Breast epithelium (tissue), 4 donors: ENCODE measurements at places on chromosomes 7 and 10.
A peak's percentile ranks its signal among the peaks of the same experiment; 100 is the strongest.

DNA sequence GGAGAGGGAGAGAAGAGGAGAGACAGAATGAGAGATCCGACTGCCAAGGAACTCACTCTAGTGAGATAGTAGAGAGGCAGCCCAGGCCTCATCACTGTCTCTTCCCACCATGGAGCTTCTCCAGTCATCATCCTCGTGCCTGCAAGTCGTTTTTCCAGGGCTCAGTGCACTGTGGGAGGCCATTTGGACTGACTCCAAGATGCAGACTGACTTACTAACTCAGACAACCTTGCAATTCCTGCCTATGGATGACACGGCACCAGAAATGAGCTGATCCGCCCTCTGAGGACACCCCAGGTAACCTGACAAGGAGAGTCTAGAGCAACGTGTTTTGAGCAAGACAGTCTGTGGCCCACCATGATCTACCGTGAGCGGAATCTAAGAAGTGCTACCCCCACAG lies 154.9 kb downstream of the GLI3 start:
- DNase-seq: no peak
- H3K27me3 ChIP-seq: no peaks in the 10 kb centered on the region
- no peak overlapping the region for H3K4me3 ChIP-seq
- H3K4me1 ChIP-seq: no peaks in the 10 kb centered on the region
- no peaks in the 10 kb centered on the region for H3K36me3 ChIP-seq

DNA sequence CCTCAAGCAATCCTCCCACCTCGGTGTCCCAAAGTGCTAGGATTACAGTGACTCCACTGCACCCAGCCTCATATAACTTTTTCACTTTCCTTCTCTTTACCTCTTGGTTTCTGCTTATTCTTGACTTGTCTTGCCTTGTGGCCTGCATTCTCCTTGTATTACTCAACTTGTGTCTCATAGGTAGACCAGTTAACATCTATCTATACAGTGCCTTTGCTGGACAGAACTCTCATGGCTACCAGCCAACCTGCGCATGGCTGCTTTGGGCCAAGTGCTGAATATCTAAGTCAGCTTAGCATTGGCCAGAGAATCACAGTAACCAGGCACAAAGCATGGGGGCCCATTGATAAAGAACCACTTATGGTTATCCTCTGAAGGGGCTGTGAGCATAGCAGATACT lies 42.6 kb upstream of the ZNRF2 start:
- no peak overlapping the region for H3K4me3 ChIP-seq
- H3K27ac ChIP-seq: no peak overlapping the region
- H3K36me3 ChIP-seq: no peaks in the 10 kb centered on the region
- H3K27me3 ChIP-seq: no peaks in the 10 kb centered on the region

- no peak overlapping the region for H3K27ac ChIP-seq
- H3K27me3 ChIP-seq: no peaks in the 10 kb centered on the region
- no peaks in the 10 kb centered on the region for H3K4me1 ChIP-seq
- no peak for DNase-seq
- H3K4me3 ChIP-seq: no peak overlapping the region
Observed at GRCh38 chr10:65196111-65196510, 1674.9 kb downstream of the REEP3 start.

DNA sequence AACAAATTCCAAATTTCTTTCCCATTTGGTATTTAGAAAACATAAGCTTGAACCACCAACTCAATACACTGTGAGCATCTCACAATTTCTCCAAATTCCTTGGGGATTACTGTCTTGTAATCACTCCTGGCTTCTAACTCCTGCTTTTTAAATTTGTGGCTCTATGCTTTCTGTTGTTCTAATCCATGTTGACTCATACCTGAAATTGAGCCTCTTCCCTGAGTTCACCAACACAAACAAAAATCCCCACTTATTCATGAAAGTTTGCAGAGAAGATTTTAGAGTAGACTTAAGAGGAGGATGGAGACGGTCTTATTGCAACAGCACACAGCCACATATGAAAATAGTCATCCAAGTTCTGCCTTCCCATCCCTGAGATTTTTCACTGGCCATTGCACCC lies 252.5 kb downstream of the PTEN start:
- H3K4me1 ChIP-seq: no peaks in the 10 kb centered on the region
- no peaks in the 10 kb centered on the region for H3K36me3 ChIP-seq
- no peak overlapping the region for H3K27ac ChIP-seq
- no peak for DNase-seq
- no peaks in the 10 kb centered on the region for H3K27me3 ChIP-seq

- H3K4me1 ChIP-seq: no peaks in the 10 kb centered on the region
- no peaks in the 10 kb centered on the region for H3K36me3 ChIP-seq
- peak overlapping the region; percentile 92 for H3K27ac ChIP-seq
- H3K27me3 ChIP-seq: no peaks in the 10 kb centered on the region
- H3K4me3 ChIP-seq: peak overlapping the region; percentile 91
Observed at GRCh38 chr7:30135301-30136116, 723 bp downstream of the MTURN start.

- H3K36me3 ChIP-seq: no peaks in the 10 kb centered on the region
- DNase-seq: no peak
- H3K27me3 ChIP-seq: peaks cover 89% of the 10 kb centered on the region
Observed at GRCh38 chr7:1214516-1214915, 18.2 kb upstream of the UNCX start.

- H3K27me3 ChIP-seq: peaks cover 24% of the 10 kb centered on the region
- no peak overlapping the region for H3K4me3 ChIP-seq
- H3K36me3 ChIP-seq: no peaks in the 10 kb centered on the region
- no peaks in the 10 kb centered on the region for H3K4me1 ChIP-seq
Observed at GRCh38 chr7:44322631-44323363, 2.6 kb downstream of the CAMK2B start.

GRCh38 chr10:120945801-120946302 lies 94.7 kb downstream of the WDR11 start:
- peak overlapping the region; percentile 12 for H3K27ac ChIP-seq
- DNase-seq: peak; percentile 83
- no peaks in the 10 kb centered on the region for H3K4me1 ChIP-seq
- H3K36me3 ChIP-seq: no peaks in the 10 kb centered on the region

- H3K4me3 ChIP-seq: peak overlapping the region; percentile 28
- no peaks in the 10 kb centered on the region for H3K36me3 ChIP-seq
- peaks cover 16% of the 10 kb centered on the region for H3K27me3 ChIP-seq
- peaks cover 10% of the 10 kb centered on the region for H3K4me1 ChIP-seq
Observed at GRCh38 chr10:117217196-117217761, 20.0 kb downstream of the KCNK18 start.

DNA sequence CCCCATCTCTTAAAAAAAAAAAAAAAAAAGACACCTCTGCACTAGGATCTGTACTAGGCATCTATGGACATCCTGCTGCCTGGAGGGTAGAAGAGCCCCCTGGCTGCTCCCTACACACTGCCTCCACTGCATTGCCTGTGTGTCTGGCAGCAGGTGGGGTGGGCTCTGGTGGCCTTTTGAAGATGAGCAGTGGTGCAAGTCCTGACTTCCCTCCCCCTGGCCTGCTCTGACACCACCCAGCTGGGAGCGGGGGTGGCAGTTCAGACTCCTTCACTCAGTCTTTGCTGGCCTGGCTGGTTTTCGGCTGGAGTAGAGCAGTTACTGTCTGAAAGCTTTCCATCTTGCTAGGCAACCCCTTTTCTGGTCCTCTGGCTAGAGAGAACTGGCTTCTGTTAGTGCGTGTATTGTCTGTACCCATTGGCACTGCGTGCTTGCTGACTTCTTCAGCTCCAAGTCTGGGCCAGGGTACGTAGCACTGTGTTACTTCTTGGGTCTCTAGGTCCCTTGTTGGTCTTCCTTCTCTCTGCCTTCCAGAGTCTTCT lies 17.6 kb downstream of the C10orf62 start:
- no peaks in the 10 kb centered on the region for H3K27me3 ChIP-seq
- H3K27ac ChIP-seq: no peak overlapping the region
- DNase-seq: no peak
- no peaks in the 10 kb centered on the region for H3K4me1 ChIP-seq

- no peak overlapping the region for H3K27ac ChIP-seq
- no peaks in the 10 kb centered on the region for H3K27me3 ChIP-seq
- no peaks in the 10 kb centered on the region for H3K4me1 ChIP-seq
- no peak overlapping the region for H3K4me3 ChIP-seq
- H3K36me3 ChIP-seq: no peaks in the 10 kb centered on the region
- DNase-seq: no peak
Observed at GRCh38 chr10:33120700-33121099, 162.7 kb upstream of the ITGB1 start.

- H3K27me3 ChIP-seq: no peaks in the 10 kb centered on the region
- DNase-seq: no peak
- H3K36me3 ChIP-seq: no peaks in the 10 kb centered on the region
- no peak overlapping the region for H3K4me3 ChIP-seq
- peak overlapping the region; percentile 100 for H3K27ac ChIP-seq
Observed at GRCh38 chr7:4748231-4748681, 27.2 kb upstream of the AP5Z1 start.

- peaks cover 95% of the 10 kb centered on the region for H3K27me3 ChIP-seq
- peaks cover 5% of the 10 kb centered on the region for H3K4me1 ChIP-seq
- H3K36me3 ChIP-seq: no peaks in the 10 kb centered on the region
- no peak overlapping the region for H3K27ac ChIP-seq
- peak overlapping the region; percentile 54 for H3K4me3 ChIP-seq
- no peak for DNase-seq
Observed at GRCh38 chr10:100656454-100656853, 88.9 kb upstream of the PAX2 start.

DNA sequence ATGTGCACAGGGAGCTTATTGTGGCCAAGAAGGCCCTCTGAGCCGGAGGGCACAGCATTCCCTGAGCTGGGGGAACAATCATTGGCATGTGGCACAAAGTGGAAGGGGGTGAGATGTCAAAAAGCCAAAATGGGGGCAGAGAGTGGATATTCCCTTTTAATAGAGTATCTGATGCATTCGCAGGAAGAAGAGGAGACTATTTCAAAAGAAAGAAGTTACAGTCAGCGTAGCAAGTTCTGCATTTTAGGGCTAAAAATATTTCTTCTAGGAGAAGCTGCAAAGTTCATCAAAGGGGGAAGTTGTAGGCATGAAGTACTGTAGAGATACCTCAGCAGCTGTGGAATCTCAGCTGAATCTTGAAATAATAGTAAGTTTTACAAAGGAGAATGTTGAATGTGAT lies 136.0 kb upstream of the WDR11 start:
- no peaks in the 10 kb centered on the region for H3K27me3 ChIP-seq
- H3K36me3 ChIP-seq: no peaks in the 10 kb centered on the region
- no peak for DNase-seq
- H3K4me1 ChIP-seq: no peaks in the 10 kb centered on the region
- H3K4me3 ChIP-seq: no peak overlapping the region

DNA sequence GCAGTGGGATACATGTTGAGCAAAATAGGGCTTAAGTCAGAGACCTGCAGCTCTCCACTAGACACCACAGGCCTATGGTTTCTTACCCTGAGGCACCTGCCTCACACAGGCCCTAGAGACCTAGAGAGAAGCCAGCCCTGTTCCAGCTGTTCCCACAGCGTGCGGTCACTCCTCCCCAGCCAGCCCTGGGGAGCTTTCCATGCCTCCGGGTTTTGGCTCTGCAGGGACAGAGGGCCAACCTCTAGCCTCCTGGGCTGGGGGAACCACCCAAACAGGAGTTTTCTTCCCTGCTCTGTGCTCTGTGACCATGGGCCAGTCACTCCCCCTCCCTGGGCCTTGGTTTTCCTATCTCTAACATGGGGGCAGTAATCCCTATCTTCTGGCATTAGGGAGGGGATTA lies 33.0 kb downstream of the SH2B2 start:
- no peaks in the 10 kb centered on the region for H3K4me1 ChIP-seq
- DNase-seq: no peak
- H3K4me3 ChIP-seq: no peak overlapping the region
- no peaks in the 10 kb centered on the region for H3K27me3 ChIP-seq
- no peaks in the 10 kb centered on the region for H3K36me3 ChIP-seq

DNA sequence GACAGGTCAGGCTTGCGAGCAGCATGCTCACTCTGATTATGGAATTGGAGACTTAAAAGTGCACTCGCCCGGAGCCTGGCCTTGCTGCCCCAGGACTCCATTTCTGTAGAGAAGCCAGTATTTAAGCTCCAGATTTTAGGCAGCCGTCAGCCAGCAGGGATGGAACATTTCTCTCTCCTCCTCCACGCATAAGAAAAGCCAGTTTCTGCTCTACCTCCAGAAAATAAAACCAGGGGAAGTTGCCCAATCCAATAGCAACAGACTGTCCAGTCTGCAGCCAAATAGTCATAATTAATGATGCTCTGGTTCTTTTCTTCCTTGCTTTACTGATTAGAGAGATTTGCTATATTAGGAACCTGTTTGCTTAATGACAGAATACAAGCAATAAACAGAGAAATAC lies 203.2 kb downstream of the GFRA1 start:
- H3K27ac ChIP-seq: no peak overlapping the region
- no peak overlapping the region for H3K4me3 ChIP-seq
- no peak for DNase-seq
- no peaks in the 10 kb centered on the region for H3K36me3 ChIP-seq
- H3K27me3 ChIP-seq: no peaks in the 10 kb centered on the region

DNA sequence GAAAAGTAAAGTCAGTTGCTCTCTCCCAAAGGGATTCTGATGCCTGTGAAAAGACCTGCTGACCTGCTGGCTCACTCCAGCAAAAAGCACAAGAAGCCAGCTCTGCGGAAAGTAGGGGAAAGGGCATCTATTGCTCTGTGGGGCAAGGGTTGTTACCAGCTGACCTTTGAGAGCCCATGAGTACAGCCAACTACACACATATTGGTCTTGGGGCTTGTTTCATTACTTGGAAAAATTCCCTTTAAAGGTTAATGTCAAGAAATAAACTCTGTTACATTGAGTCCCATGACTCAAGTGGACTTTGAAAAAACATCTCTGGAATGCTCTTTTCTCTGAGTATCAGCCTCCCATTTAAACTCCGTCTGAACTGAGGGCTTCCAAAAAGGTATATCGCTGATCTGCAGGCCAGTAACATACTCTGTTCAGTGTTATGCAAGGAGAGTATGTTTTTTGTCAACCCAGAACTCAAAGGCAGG lies 53.2 kb downstream of the PANK1 start:
- no peak for DNase-seq
- no peak overlapping the region for H3K4me3 ChIP-seq
- H3K27ac ChIP-seq: no peak overlapping the region

GRCh38 chr10:112366992-112367391 lies 6.9 kb upstream of the ACSL5 start:
- H3K27ac ChIP-seq: no peak overlapping the region
- H3K27me3 ChIP-seq: no peaks in the 10 kb centered on the region
- no peak overlapping the region for H3K4me3 ChIP-seq
- no peak for DNase-seq

GRCh38 chr10:119667562-119668328 lies 16.6 kb downstream of the BAG3 start:
- no peak overlapping the region for H3K4me3 ChIP-seq
- peak; percentile 82 for DNase-seq
- H3K27me3 ChIP-seq: no peaks in the 10 kb centered on the region
- H3K36me3 ChIP-seq: no peaks in the 10 kb centered on the region
- peak overlapping the region; percentile 67 for H3K27ac ChIP-seq
- peaks cover 4% of the 10 kb centered on the region for H3K4me1 ChIP-seq

GRCh38 chr7:55533050-55533728 lies 39.1 kb downstream of the VOPP1 start:
- H3K36me3 ChIP-seq: no peaks in the 10 kb centered on the region
- peak overlapping the region; percentile 3 for H3K27ac ChIP-seq
- H3K27me3 ChIP-seq: no peaks in the 10 kb centered on the region
- no peak for DNase-seq

GRCh38 chr7:68679459-68680234 lies 918.6 kb upstream of the AUTS2 start:
- H3K4me3 ChIP-seq: no peak overlapping the region
- H3K4me1 ChIP-seq: no peaks in the 10 kb centered on the region
- no peak for DNase-seq
- H3K27ac ChIP-seq: no peak overlapping the region

GRCh38 chr10:75606203-75606779 lies 174.9 kb downstream of the LRMDA start:
- H3K4me1 ChIP-seq: no peaks in the 10 kb centered on the region
- no peaks in the 10 kb centered on the region for H3K36me3 ChIP-seq
- no peaks in the 10 kb centered on the region for H3K27me3 ChIP-seq
- no peak overlapping the region for H3K27ac ChIP-seq

GRCh38 chr10:52583336-52583735 lies 189.2 kb downstream of the MBL2 start:
- no peak for DNase-seq
- no peaks in the 10 kb centered on the region for H3K27me3 ChIP-seq
- H3K4me1 ChIP-seq: no peaks in the 10 kb centered on the region
- no peak overlapping the region for H3K4me3 ChIP-seq
